ENCODE measurements at places on chromosomes 12 and 14.

DNA sequence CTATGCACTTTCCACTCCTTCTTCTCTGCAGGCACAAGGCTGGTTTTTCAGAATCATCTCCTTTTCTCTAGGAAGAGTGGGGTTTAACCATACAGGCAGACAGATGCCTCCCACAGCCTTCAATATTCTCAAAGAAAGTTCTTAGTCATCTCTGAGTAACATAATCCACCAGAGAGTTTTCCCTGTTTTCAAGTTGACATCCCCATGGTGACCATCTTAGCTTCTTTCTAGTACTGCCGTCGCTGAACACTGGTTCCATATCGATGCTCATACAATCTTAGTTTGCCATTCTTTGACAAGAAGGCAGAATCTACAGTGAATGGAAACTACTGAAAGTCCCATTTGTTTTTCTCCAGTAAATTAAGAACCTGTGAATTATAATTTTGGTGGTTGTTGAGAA lies 28.6 kb downstream of the TPH2 start:
- no peak for DNase-seq

- no peak for DNase-seq
These were observed 148.1 kb upstream of the C14orf180 start for GRCh38 chr14:104431351-104431928.

- DNase-seq: no peak
These were observed 161.1 kb downstream of the PPFIA2 start for GRCh38 chr12:81597928-81598604.

DNA sequence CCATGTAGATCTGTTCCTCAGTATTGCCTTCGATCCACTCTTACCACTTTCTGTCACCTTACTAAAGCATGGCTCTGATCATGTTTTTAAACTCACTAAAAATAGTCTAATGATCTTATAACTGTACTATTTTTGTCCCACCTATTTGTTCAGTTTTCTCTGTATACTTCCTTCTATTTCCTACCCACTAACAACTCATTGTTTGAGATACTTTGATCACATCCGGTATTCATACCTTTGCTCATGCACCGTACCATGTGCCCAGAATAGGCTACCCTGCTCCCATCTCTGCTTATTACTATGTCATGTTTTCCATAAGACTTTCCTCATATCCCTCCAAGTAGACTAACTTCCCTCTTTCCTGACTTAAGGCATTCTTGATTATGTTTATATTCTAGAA lies 128.6 kb downstream of the MED13L start:
- no peak for DNase-seq

GRCh38 chr14:102605029-102605428 lies 12.6 kb downstream of the RCOR1 start:
- DNase-seq: no peak

- peak; percentile 18 for DNase-seq
These were observed 39.7 kb upstream of the GZMB start for GRCh38 chr14:24673534-24674203.

- no peak for DNase-seq
These were observed 321.4 kb upstream of the LRFN5 start for GRCh38 chr14:41285186-41285748.

Measured in activated T-helper 1 cell treated with anti-CD3 and anti-CD28 coated beads, Interleukin-2, amount 50 U/mL, for 16 hours (primary cell).